ENCODE measurements at places on chromosomes 7 and 10.

DNA sequence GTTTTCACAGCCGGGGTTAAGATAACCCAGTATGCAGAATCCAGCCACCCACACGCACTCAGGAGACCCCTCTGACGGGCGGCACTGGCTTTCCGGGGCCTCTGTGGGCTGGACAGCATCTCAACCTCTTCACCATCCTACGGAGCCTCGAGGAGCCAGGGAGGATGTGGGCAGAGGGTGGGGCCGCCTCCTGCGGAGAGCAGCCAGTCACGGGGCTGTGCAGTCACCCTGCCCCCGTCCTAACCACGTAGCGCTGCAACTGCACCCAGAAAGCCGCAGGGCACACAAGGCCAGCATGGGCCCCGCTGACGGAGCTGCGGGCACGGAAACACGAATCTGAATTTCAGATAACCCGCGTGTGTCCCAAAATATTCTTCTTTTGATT, 270.3 kb downstream of the ELFN1 start:
- peak; percentile 87 for DNase-seq

GRCh38 chr7:45691155-45691656, 117.0 kb downstream of the ADCY1 start:
- DNase-seq, result no peak

DNA sequence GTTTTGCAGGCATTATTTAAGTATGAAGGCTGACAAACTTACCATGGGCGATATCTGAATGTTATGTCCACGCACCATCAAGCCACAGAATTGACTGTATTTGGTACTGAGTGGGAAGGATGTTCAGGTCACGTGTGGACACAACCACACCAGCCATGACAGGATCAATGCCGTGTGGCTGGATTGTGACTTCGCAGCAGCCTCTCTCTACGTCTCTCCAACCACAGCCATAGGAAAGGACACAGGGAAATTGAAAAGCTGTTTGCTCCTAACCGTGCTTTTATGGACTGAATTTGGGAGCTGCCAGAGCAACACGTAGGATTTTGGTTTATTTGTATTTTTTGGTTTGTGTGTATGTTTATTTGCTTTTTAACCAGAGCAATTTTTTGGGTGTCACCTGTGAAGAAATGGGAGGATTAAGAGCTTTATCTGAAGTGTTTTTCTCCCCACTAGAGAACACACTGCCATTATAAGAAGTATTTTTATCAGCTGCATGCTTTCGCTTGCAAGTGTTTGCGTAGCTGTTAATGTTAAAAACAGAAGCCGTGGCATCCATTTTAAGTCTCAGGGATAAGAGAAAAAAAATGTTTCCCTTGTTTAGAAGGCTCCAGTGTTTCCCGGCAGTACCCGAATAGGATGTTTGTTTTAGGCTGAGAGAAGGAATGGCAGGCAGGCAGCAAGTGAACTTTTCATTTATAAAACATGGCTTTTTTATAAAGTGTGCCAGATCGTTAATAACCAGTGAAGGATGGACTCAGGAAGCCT, 401.1 kb upstream of the NFE2L3 start:
- no peak for DNase-seq

DNA sequence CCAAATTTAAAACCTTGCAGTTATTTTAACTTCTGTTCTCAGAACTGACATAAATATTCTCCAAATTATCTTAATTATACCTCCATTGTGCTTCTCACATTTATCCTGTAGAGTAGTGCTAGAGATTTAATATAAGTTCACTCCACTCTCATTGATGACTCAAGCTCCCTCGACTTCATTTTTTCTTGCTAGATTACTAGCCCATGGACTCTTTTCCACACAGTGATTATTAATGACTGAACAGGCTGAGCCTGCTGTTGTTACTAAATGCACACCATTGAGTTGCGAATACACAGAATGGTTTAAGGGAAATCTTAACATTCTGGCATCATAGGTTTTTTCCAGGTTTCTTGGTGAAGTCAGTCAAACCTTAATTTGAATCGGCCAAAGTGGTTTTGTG, 179.5 kb upstream of the AKR1E2 start:
- no peak for DNase-seq

- DNase-seq, result peak; percentile 59
These were observed 26.5 kb upstream of the TRIL start for GRCh38 chr7:28984631-28985030.

- no peak for DNase-seq
These were observed 335.3 kb downstream of the SUGCT start for GRCh38 chr7:40470091-40470592.

GRCh38 chr10:8187171-8187666, 132.7 kb downstream of the GATA3 start:
- no peak for DNase-seq

- no peak for DNase-seq
These were observed 8.1 kb downstream of the ARHGAP12 start for GRCh38 chr10:31920538-31920937.

- no peak for DNase-seq
These were observed 1.7 kb upstream of the CYP2C9 start for GRCh38 chr10:94936721-94937120.

DNA sequence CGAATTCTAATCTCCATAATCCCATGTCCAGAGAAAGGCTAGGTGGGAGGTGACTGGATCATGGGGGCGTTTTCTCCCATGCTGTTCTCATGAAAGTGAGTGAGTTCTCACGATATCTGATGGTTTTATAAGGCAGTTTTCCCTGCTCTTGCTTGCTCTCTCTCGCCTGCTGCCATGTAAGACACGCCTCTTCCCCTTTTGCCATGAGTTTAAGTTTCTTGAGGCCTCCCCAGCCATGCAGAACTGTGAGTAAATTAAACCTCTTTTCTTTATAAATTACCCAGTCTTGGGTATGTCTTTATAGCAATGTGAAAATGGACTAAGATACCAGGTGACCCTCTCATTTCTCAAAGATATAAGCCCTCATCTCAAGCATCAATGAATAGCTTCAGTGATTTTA, 1.1 kb upstream of the ACTA2 start:
- no peak for DNase-seq

DNA sequence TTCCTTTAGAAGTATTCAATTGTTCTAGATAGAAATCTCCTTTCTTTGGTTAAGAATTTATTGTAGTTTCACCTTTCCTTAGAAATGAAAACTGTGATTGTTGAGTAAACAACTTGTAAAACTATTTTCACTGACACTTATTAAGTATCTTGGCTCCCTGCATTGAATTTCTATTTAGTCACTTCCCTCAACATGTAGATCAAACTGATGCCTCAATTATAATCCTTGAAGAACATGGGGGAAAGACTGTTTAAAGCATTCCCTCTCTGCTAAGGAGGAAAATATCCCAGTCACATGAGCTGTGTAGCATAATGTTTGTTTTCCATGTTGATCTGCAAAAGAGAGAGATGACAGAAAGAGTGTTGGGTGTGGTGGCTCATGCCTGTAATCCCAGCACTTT, 99.7 kb downstream of the PDE1C start:
- no peak for DNase-seq

DNA sequence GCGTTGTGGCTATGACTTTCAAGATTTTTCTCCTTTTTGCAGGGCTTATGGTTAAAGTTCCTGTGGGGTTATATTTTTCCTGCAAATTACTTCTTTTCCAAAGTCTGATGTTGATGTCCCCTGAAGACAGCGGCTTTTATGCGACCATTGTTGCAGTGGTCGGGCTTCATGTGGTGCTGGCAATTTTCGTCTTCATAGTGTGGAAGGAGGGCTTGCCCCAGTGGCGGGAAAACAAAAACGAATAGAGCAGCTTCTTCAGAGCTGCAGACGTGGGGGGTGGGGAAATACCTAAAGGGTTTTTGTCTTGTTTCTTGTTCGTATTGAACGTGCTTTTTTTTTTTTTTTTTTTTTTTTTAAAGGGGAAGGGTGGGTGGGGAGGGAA, 53.8 kb downstream of the MCMBP start:
- DNase-seq, result no peak

GRCh38 chr7:137882261-137882668, 35.5 kb upstream of the DGKI start:
- no peak for DNase-seq

Measured in AML-193 (cell line).